PC-9 (cell line): ENCODE measurements at places on chromosomes 16 and 17. TPM values are rescaled to one million over a fixed set of nuclear protein-coding genes. Genes with fewer than 3 reads are reported as not detected.

CCL5 gene
- total RNA-seq: not detected in 2 replicates

DNA sequence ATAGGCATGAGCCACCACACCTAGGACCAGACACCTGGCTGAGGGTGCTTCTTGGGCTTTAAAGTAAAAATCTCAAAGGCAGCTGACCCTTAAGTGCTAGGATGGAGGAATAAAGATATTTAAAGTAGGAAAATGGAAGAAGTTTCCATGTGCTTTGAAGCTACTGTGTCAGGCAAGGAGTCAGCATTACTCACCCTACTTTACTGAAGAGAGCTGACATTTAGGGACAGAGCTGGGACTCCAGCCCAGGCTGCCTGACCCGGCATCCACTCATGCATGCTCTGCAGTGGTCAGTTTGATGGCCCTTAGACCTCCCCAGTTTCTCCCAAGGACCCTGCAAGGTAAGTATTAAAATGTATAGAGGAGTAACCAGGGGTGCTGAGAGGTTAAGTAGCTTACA lies 124.7 kb upstream of the PLCG2 start:
- DNase-seq: no peak

ZNF750 gene
- 0.35 and 0.44 TPM in 2 replicates for total RNA-seq

DNA sequence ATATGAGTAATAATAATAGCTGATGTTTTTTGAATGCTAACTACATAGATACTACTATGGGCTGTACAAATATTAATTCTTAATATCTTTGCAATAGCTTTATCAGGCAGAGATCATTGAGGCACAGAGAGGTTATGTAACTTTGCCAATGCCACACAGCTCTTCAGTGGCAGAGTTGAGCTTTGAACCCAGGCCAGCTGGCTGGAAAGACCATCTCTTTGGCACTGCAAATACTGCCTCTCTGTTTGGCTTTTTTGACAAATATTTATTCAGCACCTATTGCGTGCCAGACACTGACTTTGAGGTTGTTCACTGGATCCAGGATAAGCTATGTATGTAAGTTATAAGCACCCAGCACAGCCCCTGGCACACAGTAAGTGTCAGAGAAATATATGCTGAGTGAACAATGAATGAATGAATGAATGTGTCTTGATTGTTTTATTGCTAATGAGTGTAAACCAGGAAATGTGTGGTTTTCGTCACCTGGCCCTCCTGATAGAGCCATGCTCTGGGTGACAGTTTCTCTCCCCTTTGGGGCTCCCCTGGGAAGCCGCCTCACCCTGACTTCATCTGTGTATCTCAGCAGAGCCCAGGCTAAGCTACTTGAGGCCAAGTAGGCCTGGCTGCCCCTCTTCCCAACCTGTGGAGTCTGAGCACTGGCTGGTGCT lies 2.5 kb downstream of the AQP8 start:
- DNase-seq: no peak

ATAD5 gene
- total RNA-seq: 12.5 and 14.1 TPM in 2 replicates

DNA sequence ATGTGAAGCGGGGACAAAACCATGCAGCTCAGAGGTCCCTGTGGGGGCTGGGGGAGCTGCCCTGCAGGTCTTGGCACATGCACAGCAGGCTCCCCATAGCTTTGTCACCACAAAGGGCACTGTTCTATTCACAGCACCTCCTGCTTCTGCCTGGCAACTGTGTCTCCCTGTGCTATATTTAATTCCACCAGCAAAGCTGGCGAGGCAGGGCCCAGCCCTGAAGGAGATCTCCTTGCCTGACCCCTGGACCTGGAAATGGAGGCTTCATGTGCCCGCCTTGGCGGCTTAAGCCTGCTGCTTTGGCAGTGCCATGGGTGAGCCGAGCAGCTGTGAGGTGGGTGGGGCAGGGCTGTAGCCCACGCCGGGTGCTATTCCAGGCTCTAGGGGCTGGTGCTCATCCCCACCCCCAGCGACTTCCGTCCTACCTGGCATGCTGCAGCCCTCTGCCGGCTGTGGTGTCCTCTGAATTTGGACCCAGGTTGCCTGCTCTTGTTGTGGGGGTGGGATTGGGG lies 6.8 kb downstream of the LDHD start:
- peak; percentile 69 for DNase-seq

DNA sequence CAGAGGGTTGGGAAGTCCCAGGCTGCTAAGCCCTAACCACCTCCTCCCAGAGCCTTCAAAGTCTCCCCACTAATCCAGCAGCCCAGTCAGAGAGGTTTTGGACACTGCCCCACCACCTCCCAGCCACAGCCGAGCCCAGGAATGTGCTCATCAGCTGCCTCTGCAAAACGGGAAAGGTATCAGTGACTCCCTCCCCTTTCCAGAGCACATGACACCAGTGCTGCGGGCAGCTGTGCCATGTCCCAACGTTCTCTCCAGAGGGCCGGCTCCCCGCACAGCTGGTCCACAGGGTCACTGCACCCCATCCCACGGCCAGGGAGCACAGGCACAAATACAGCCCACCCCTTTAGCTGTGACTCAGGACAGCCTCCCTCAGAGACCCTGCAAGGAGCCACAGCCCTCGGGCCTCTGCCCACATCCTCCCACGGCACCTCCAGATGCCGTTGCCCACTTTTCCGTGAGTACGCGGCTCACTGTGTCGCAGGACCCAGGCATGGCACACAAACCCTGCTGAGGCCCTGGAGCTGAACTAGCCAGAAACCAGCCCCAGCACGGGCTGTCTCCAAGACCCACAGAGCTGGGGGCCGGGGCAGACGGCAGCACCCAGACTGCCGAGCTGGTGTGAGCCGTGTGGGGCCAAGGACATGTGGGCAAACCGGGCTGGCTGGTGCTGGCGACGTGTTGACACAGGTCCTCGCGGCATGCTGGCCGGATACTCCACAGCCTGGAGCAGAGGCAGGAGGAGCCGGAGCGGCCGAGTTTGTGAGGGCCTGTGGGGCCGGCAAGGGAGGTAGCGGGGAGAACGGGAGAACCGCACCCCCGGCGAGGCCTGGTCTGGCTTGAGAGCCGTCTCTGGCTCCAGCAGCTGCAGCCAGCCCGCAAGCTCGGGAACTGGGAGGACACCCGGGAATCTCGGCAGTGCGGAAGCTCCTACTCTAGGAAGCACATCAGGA lies 6.3 kb upstream of the PPP1R27 start:
- no peak for DNase-seq

ABCA9 gene
- not detected in 2 replicates for total RNA-seq

- no peak for DNase-seq
Measured at GRCh38 chr17:37648555-37648954, 5.3 kb upstream of the DDX52 start.

ACSM2A gene
- total RNA-seq: not detected in 2 replicates

RAD51C gene
- 45.7 and 63.4 TPM in 2 replicates for total RNA-seq

DNA sequence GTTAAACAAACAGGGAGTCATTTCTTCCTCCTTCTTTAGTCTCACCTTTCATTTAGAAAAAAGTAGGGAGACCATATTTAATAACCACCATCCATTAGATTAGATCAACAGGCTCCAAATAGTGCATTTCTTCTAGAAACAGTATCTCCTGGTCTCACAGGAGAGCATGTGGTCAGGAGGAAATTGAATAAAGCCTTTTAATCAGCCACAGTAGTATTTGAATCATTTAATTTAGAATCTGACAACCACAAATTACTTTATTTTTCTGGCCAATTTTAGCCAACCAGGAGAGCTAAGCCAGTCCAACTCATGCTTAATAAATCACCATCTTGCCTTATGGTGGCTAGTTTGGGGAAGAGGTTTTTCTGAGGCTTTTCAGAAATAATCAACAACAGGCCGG lies 26.3 kb upstream of the ZFP90 start:
- DNase-seq: no peak

CDRT15 gene
- not detected in 2 replicates for total RNA-seq

DNA sequence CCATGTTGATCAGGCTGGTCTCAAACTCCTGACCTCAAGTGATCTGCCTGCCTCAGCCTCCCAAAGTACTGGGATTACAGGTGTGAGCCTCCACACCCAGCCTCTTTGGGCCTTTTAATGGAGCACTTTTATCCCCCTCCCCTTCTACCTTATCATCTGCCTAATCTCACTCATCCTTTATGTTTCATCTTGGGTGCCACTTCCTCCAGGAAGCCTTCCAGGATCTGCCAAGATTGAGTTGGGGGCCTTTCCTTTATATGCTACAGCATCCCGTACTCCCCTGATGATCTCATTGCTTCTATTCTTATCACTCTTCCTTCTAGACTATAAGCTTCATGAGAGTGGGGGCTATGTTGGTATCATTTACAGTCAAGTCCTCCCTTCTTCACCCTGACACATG lies 192.8 kb upstream of the WSCD1 start:
- DNase-seq: no peak

GRCh38 chr17:17518951-17519350 lies 22.8 kb upstream of the RASD1 start:
- DNase-seq: no peak

- DNase-seq: peak; percentile 90
Measured at GRCh38 chr17:4444782-4445473, 11.2 kb downstream of the SPNS3 start.

EVPLL gene
- total RNA-seq: 3.7 and 5.7 TPM in 2 replicates

- peak; percentile 62 for DNase-seq
Measured at GRCh38 chr17:63950940-63951907, 19.1 kb upstream of the CD79B start.

- DNase-seq: no peak
Measured at GRCh38 chr16:48619547-48619946, 9.6 kb upstream of the N4BP1 start.

- no peak for DNase-seq
Measured at GRCh38 chr17:916315-916714, 63.3 kb downstream of the NXN start.

TLE7 gene
- total RNA-seq: not detected in 2 replicates

SOST gene
- total RNA-seq: not detected in 2 replicates

- DNase-seq: no peak
Measured at GRCh38 chr17:49776551-49777300, 11.8 kb upstream of the KAT7 start.

GAS7 gene
- not detected in 2 replicates for total RNA-seq

FOXF1 gene
- not detected in 2 replicates for total RNA-seq

- no peak for DNase-seq
Measured at GRCh38 chr16:1991588-1991947, 1.8 kb downstream of the SYNGR3 start.

- no peak for DNase-seq
Measured at GRCh38 chr16:68346892-68347480, 36.2 kb downstream of the PRMT7 start.

DNA sequence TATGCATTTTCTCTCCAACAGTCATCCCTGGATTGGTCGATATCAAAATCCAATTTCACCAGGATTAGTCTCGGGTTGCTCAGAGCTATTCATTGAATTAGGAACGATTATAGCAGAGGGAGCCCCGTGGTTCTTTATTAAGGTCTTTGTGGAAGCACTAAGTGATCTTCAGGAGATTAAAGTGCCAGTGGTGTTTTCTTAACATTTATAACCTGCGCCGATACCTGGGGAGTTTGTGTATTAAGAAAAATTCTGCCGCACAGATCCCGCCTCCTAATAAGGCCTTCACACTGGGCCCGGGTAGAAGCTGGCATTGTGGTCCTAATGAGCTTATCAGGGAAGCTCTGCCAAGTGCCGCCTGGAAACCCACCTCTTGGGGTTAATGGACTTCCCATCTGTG lies 238.7 kb downstream of the RBFOX1 start:
- DNase-seq: no peak
